Activated effector memory CD4-positive, alpha-beta T cell treated with Interleukin-2 at 50 U/mL for 16 hours (primary cell): ENCODE measurements at places on chromosomes 5 and 9.

DNA sequence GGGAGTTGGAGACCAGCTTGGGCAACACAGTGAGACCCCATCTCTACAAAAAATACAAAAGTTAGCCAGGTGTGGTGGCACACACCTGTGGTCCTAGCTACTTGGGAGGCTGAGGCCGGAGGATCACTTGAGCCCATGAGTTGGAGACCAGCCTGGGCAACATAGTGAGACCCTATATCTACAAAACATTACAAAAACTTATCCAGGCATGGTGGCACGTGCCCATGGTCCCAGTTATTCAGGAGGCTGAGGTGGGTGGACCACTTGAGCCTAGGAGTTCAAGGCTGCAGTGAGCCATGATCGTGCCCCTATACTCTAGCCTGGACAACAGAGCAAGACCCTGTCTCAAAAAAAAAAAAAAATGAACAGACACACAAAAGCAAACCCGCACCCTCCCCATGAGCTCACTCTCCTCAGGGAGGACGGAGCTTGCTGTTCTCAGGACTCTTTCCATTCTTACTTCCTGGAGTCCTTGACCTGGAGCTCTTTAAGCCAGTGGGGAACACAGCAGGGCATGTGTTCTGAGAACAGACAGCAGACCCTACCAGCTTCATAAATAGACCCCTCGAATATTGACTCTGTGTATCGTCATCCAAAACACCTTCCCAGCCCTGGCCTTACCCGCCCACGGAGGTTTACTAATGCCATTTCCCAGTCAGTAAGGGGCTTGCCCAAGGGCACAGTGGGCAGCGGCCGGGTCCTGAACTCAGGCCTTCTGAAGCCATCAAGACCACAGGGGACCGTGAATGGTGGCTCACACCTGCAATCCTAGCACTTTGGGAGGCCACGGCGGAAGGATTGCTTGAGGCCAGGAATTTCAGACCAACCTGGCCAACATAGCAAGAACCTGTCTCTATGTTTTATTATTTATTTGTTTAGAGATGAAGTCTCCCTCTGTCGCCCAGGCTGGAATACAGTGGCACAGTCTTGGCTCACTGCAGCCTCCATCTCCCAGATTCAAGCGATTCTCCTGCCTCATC is 11.1 kb downstream of the PTGES2 start:
- DNase-seq: no peak

DNA sequence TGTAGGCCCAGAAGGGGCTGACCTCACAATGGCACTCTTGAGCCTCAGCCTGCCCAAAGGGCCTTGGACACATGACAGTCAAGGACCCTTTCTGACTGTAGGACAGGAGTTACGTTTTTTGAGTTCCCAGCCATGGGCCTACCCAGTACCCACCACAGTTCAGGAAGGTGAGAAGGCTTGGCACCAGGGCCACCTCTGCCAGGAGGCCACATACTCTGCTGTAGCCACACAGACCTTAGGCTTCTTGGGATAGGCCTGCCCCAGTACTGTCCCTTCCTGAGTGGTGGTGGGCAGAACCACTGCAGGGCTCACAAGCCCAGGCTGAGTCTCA is 12.8 kb downstream of the PDLIM4 start:
- no peak for DNase-seq

- no peak for DNase-seq
Measured at GRCh38 chr5:179755022-179755421, 22.4 kb downstream of the MAML1 start.

- no peak for DNase-seq
Measured at GRCh38 chr9:37939575-37940095, 35.7 kb upstream of the SLC25A51 start.

DNA sequence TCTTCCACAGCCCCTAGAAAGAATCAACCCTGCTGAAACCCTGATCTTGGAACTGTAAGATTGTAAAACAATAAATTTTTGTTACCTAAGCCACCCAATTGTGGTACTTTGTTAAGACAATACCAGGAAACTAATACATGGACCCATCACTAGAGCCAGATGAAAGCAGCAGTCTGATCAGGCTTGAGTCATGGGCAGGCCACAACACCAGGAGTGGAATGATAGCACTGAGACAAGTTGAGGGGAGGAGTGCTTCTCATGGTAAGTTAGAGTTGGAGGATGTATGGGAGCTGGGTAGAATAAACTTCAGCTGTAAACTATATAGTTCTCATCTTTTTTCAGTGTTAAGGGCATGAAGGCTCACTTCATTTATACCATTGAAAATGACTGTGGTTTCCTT is 164.4 kb upstream of the OR13F1 start:
- no peak for DNase-seq

DNA sequence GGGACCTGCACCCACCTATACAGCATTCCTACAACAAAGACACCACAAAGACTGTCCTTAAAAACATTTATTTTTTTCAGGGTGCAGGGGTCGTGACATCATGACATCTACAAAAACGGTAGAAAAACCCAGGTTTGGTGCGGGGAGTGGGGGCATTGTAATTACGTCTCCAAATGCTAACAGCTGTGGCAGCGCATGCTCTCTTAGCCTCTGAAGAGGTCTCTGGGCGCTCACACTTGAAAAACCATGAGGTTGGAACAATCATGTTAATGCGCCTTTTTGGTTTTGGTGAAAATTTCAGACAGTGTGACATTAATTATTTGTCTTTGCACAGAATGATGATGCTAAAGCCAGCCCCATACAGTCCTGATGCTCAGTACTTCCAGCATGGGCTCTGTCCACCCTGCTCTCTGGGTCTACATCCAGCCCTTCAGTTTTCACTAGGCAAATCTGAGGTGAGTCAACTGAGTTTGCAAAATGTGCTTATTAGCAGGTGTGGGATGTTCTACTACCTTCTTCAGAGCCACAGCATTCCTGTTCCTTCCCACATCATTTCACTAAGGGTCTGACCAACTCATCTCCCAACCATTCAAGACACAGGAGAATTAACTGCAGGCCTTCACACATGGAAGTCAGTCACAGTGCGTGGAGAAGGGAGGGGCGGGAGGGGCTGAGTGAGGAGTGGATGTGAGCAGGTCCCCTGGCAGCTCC is 14.1 kb downstream of the ALDH1B1 start:
- no peak for DNase-seq

- no peak for DNase-seq
Measured at GRCh38 chr9:121021301-121021700, 28.8 kb downstream of the C5 start.

DNA sequence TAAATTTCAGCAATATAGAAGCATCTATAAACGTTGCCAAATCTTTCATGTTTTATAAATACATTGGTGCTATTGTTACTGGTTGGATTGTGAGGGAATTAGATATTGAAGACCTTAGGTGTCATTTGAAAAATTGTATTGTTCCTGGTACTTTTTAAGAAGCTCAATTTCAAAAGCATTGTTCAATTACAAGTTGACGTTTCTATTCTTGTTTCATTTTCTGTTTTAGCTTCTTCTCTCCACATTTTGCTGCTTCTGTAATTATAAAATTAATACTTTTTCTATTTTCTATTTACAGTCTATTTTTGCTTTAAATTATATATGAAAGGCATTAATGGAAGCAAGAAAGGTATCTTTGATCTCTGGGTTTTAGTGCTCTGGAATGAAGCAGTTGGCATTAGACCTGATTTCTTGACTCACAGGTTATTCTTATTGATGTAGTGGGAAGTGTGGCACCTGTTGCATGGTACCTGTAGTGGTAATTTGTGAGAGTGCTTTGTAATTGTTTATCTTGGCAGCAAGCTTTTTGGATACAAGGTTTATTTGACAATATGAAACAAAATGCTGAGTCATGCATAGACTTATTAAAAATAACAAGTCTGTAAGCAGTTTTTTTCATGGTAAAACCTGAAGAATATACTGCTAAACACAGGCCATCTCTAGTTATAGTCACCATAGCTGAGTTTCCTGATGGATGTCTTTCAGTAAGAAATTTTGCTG is 13.2 kb downstream of the MACIR start:
- DNase-seq: no peak

- DNase-seq: no peak
Measured at GRCh38 chr5:174231956-174232487, 186.5 kb downstream of the NSG2 start.

DNA sequence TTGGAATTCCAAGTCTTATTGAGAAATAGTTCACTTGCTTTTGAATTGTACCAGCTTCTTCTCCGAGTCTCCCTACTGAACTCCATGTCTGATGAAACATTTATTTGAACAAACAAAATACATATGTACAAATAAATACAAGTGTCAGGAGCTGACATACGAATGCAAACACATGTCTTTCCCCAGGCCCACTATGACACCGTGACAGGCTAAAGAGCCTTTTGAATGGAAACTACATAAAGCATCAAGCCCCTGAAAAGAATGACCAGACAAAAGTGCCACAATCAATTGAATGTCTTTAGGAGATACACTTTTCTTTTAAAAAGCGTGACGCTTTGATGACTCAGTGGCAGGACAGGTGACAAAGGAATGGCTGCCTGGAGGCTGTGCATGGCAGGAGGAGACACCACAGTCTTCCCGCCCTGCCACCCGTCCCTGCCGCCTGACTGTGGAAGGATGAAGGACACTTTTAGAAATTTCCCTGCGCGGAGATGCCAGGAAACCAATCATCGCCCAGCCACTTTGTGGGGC is 112.4 kb upstream of the BNC2 start:
- no peak for DNase-seq

DNA sequence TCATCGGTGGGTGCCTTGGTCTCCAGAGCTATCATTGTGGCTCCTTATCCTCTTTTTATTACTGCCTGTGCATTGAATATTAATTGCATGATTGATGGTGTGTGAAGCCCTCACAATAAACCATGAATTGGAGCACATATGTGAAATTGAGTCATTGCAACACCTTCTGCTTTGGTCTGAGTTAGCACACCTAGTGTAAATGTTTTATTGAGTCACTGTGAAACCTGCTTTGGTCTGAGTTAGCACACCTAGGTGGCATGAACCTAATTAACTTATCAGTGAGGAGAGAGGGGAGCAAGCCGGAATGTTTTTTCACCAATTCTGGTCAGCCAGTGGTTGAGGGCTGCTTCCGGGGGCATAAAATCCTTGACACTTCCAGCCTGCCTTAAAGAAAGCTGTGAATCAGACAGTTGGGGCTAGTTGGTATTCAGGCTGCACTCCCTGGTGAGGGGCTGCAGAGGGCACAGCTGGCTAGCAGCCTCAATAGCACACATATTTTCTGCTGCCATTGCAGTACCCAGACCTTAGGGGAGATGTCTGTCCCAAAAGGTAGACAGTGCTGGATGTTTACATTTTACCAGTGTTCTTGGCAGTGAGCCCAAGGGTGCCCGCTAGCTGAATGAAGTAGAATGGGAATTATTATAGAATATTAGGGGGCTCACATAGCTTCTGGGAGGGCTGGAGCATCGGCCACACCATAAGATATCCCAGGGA is 76.5 kb upstream of the GOLM1 start:
- DNase-seq: no peak

- no peak for DNase-seq
Measured at GRCh38 chr9:79975621-79976256, 404.0 kb downstream of the TLE4 start.

DNA sequence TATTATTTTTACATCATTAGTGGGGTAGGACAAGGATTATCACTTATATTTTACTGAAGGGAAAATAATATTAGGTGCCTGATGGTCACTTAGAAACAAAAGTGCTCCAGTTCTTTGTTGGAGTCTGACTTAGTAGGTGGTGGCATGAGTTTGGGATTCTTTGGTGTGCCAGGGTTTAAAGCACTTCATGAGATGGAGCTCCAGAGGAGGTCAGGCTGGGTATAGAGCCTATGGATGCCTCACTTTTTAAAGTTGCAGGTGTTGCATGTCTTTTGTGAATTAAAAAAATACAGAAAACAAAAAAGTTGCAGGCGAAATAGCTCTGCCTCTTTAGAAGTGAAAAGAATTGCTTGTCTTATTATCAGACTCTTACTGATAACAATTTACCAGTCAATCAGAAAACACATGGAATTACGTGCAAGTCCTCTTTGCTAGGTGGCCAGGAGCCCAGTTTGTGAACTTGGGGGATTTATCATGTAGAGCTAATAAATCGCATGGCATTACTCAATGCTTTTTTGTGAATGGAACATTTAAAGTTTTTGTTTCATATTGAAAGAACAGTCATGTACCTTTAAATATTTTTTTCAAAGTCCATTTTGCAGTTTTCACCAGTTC is 1.6 kb downstream of the ITK start:
- no peak for DNase-seq

DNA sequence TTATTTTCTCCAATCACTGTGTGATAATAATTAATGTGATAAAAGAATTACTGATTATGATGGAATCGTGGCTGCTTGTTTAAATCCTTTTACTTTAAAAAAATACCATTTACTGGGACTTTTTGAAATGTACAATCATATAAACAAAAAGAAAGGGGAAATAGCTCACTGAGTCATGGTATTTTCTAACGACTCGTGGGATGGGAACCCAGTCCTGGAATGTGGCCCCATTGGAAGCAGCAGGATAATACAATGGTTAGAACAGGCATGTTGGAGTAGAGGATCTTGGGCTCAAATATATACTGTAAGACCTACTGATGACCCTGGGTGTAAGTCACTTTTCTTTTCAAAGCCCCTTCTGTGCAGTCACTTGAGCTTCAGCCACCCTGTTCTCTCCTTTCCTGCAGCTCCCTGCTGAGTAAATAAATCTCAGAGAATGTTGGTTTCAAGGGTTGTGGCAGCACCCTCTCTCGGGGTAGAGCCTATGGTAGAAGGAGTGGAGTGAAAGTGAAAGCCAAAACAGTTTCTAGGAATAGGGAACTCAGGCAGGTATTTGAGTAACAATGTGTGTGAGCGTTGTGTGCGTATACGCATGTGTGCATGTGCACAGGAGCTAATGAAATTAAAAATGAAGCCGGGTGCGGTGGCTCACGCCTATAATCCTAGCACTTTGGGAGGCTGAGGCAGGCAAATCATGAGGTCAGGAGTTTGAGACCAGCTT is 40.8 kb upstream of the LARP1 start:
- DNase-seq: no peak

GRCh38 chr9:117030254-117030768 is 343.2 kb downstream of the TRIM32 start:
- DNase-seq: no peak

DNA sequence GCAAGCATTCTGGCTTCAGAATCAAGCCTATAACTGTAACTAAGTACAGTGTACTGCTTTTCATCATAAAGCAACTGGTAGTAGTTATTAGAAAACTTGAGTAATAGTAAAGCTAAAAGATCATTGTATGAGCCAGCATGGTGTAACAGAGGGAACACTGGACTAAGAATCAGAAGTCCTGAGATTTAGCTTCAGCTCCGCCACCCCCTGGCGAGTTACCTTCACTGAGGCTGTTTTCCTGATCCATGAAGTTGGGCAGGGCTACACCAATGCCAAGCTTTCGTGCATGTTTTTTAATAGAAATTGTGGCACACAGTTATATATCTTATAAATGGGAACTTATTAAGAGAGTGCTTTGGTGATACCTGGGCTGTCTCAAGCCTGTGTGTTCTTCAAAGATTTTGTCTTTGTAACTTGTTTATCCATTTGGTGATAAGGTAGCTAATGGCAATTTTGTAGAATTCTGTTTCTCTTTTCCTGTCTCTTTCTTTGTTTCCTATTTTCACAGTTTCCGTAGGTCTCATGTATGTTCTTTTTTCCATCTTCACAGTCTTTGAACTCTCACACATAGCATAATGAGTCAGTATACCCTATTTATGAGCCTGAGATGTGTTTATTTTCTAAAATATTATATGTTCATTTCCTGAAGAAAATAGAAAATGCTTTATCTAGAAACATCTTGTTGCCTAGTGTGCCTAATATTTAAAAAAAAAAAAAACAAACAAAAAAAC is 102.3 kb downstream of the GDNF start:
- no peak for DNase-seq

- DNase-seq: no peak
Measured at GRCh38 chr9:113622600-113623400, 159.3 kb downstream of the RGS3 start.

- no peak for DNase-seq
Measured at GRCh38 chr9:95627802-95628201, 111.0 kb upstream of the PTCH1 start.

GRCh38 chr5:154262342-154262741 is 71.8 kb downstream of the GALNT10 start:
- no peak for DNase-seq
